ENCODE measurements at places on chromosomes 1 and 21.

- no peak for DNase-seq
Measured at GRCh38 chr1:213530611-213531320, 457.0 kb upstream of the PROX1 start.

DNA sequence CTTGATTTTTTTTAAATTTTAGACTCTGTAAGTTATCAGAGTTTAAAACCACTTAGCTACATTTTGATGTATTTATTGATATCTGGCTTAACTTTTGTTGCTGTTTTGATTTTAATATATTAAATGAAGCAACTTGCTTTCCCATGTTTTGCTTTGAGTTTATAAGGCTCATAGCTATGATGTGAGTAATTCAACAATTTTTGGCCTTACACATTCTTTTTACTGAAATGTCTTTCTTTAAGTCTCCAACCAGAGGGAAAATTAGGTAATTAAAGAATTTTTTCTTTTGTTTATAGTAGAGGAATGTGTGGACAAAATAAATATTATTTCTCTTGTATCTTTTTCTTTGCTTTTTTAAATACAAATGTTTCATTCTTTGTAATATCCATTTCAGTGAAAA is 258.3 kb upstream of the ADAMTS5 start:
- DNase-seq, result no peak

GRCh38 chr1:247494767-247495166 is 36.9 kb upstream of the OR2B11 start:
- no peak for DNase-seq

GRCh38 chr1:24966121-24966723 is 36.1 kb upstream of the RUNX3 start:
- no peak for DNase-seq

GRCh38 chr1:3716351-3716750 is 35.9 kb upstream of the CCDC27 start:
- no peak for DNase-seq

GRCh38 chr1:75789988-75790387 is 3.9 kb downstream of the RABGGTB start:
- no peak for DNase-seq

GRCh38 chr1:93967306-93967705 is 58.1 kb upstream of the GCLM start:
- DNase-seq, result no peak

GRCh38 chr1:180988253-180988752 is 34.4 kb downstream of the STX6 start:
- no peak for DNase-seq

GRCh38 chr21:42755031-42755665 is 101.7 kb downstream of the PDE9A start:
- no peak for DNase-seq

- DNase-seq, result no peak
Measured at GRCh38 chr21:36535618-36536241, 55.8 kb upstream of the CLDN14 start.

- DNase-seq, result no peak
Measured at GRCh38 chr1:64535938-64536835, 66.3 kb downstream of the CACHD1 start.

DNA sequence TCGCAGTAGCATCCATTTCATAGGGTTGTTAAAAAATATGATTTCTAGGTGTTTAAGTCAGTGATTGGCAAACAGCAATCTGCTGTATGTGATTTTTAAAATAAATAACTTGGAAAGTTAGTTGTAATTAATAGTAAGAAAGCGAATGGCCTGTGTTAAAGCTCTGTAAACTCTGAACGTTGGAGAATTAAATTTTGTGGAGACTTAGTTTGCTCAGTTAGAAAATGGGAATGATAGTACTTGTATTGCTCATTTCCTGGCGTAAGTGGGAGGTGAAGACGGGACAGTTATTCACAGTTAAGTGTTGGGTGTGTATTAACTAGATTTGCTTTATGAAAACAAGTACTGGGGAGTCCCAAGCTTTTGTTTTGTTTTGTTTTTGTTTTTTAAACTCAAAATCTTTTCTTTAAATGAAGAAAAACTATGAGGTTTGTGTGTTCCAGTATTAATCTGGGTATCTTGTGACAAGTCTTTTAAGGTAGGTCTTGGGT is 995 bp downstream of the CACYBP start:
- DNase-seq, result no peak

GRCh38 chr1:154352581-154353459 is 27.5 kb downstream of the ATP8B2 start:
- DNase-seq, result peak; percentile 44

DNA sequence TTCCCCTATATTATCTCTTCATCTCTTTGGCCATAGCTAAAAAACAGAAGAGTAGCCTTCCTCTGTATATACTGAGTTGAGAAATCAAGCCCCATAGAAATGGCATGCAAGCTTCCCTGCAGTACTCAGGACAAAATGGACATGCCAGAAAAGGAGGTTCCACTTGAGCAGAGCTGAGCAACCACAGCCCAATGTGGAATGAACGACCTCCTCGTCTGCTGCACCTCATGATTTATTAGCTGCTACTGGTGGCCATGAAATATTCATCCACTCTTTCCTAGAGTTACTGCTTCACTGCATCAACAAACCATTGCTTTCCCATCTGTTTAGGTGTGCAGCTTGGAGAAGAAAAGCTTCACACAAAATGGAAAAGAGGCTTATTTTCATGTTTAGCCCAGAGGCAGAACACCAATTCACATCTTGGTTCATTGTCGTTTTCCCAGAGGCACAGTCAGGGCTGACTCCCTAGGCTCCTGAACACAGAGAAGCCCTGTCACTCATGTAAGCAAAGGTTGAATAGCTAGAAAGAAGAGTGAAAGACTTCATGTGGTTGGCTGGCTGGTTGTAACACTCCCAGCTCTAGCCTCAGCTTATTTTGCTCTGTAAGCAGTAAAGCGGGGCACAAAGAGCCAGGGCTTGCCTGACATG is 148.0 kb downstream of the TSEN15 start:
- no peak for DNase-seq

DNA sequence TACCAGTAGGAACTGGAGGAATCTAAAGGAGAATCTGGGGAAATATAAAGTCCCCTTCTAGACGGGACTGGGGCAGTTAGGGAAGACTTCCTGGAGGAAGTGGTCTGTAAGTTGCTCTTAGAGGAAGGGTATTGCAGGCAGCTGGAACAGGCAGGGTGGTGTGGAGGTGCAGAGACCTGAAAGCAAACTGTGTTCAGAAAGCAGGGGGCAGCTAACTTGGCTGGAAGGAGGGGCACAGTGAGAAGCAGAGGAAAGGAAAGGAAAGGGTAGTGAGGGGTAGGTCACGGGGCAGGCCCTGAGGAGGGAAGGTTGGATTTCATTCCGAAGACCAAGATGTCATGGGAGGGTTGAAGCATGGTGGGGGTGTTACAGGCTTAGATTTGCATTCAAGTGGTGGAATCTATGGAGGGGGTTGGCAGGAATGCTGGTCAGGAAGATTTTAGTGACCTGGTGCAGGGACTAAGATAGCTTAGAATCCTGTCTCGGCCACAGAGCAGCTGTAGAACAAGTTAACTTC is 240.7 kb downstream of the FOXD2 start:
- no peak for DNase-seq

- no peak for DNase-seq
Measured at GRCh38 chr1:66048011-66048410, 255.3 kb downstream of the PDE4B start.

DNA sequence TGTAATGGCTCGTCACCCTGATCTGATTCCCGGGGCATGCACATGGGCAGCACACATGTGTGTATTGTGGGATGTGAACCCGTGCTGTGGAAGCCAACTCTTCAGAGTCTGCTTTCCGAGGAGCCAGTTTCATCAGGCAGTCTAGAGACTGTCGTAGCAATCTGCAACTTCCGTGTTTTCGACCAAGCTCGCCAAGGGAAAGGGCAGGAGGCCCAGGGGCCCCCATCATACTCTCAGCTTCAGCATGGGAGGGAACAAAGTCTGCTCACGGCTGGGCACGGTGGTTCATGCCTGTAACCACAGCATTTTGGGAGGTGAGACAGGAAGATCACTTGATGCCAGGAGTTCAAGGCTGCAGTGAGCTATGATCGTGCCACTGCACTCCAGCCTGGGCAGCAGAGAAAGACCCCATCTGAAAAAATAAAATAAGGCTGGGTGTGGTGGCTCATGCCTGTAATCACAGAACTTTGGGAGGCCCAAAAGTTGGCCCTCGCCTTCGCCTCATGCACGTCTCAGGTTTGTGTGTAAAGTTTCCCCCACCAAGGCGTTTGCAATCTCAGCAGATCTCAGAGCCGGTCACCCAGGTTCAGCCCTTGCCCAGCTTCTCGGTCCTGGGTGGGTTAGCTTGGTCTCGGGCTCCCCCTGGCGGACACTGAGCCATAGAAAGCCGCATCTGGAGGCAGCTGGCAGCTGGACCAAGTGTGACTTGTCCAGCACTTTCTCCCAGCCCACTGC is 48.5 kb upstream of the SLC25A33 start:
- peak; percentile 66 for DNase-seq

- no peak for DNase-seq
Measured at GRCh38 chr1:224333939-224334786, 4.2 kb upstream of the NVL start.

DNA sequence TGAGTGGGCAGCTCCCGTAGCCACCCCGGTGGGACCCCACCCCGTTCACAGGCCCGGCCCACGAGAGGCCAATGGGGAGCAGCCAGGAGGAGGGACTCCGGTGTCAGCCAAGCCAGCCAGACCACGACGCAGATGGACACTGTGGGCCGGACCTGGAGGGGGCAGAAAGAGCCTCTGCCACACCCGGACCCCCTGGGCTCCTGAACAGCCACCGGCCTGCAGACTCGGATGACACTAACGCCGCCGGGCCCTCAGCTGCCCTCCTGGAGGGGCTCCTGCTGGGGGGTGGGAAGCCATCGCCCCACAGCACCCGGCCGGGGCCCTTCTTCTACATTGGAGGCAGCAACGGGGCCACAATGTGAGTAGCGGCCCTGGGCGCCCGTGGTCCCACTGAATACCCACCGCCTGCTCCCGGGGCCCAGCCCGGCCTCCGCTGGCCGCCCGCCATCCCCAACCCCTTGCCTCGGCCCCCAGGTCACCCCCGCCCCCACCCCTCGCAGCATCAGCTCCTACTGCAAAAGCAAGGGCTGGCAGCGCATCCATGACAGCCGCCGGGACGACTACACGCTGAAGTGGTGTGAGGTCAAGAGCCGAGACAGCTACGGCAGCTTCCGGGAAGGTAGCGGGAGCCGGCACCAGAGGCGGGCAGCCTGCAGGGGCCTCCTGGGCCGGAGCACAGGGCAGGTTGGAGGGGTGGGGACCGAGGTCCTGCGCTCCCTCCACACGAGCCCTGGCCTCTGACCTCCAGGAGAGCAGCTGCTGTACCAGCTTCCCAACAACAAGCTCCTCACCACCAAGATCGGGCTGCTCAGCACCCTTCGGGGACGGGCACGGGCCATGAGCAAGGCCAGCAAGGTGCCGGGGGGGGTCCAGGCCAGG is 6.5 kb downstream of the TTLL10 start:
- DNase-seq, result no peak

DNA sequence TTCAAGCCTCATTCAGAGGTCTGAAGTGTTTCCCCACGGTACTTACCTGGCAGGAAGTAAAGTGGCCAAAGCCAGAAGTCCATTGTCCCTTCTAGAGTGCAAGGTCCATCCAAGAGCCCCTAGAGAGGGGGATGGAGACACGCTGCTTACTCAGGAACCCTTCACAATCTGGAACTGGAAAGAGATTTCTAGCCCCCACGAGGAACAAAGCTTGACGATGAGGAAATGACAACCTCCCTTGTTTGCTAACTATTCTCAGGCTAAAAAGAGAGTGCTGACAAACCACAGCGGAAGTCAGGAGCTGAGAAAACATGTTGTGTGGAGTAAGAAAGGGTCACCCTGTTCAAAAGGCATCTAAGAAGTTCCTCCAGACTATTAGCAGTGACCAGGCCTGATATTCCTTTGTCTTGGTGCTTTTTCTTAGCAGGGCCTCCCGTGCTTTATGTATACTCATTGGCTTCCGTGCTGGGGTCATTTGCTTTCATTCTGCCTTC is at the start of gene FCMR:
Gene FCMR (minus strand): TSS at position 170 of the 494 bp plus-strand sequence. CDS start 87 bp downstream, at position 83.
- DNase-seq, result peak; percentile 76

DNA sequence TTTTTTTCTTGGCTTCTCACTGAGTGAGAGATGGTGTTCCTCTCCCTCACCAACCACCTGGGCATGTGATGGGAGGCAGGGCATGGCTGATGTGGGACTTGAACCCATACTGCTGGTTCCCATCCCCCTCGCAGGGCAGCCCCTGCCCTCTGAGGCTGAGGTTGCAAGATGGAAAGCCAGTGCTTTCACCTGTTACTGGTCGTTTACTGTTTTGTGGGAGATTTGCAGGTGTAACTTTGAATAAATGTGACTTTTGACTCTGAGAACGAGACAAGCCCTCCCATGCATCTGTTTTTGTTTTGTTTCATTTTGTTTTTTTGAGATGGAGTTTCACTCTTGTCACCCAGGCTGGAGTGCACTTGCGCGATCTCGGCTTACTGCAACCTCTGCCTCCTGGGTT is 21.6 kb downstream of the C1orf167 start:
- no peak for DNase-seq

DNA sequence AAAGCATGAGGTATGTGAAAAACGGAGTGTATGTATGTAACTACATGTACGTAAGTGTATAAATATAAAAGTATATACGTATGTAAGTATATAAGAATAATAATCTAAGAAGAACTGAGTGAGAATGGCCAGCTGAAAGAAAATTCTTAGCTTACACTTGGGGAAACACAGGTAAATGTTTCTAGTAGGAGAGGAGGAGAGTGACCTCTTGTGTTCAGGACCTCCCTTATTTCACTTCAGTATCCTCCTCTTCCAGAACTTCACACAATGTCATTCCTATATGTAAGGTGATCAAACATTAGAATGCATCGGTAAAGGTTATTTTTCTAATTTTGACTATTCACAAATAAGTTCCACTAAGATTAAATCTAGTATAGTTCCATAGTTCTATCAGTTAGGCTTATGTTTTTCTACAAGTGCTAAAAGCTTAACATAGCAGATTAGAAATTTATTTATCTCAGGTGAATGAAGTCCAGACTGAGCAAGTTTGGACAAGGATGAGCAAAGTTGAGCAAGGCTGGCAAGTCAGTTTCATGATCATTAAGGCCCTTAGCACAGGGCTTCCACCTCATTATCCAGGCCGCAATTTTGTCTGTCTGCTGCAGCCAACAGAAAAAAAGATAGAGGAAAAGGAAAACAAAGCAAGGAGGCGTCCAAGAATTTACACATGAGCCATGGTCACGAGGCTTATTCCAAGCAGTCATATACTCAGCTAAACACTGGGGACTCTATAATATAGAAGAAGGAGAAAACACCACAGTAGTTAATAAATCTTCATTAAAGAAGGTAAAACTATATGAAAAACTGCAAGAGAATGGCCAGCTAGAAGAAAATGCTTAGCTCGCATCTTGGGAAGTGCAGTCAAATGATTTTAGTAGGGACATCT is 7.1 kb upstream of the MROH9 start:
- DNase-seq, result no peak

DNA sequence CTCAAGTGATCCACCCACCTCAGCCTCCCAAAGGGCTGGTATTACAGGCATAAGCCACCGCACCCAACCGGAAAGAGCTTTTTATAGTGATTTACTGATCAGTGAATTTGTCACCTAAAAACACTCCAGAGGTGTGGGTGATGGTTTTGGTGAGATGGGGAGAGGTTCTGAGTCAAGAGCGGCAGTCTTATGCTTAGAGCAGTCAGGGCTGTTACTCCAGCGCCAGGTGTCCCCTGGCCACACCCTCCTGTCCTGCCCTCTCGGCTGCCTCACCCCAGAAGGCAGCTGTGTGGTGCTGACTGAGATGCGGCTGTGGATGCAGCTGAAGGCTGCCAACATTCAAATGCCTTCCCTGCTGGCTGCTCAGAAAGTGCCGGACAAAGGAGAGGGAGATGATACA is 94.5 kb upstream of the LPGAT1 start:
- DNase-seq, result no peak
